Gastroesophageal sphincter (tissue), 4 donors: ENCODE measurements at places on chromosomes 3 and 15.

- no peak for ATAC-seq
These were observed 98.2 kb downstream of the FBN1 start for GRCh38 chr15:48547286-48547685.

- no peak for ATAC-seq
These were observed 35.2 kb downstream of the SENP8 start for GRCh38 chr15:72153269-72154000.

- no peak for ATAC-seq
These were observed 369.9 kb upstream of the C2CD4B start for GRCh38 chr15:62534996-62535395.

GRCh38 chr3:69326855-69327300 lies 59.0 kb downstream of the FRMD4B start:
- ATAC-seq: peak; percentile 15

DNA sequence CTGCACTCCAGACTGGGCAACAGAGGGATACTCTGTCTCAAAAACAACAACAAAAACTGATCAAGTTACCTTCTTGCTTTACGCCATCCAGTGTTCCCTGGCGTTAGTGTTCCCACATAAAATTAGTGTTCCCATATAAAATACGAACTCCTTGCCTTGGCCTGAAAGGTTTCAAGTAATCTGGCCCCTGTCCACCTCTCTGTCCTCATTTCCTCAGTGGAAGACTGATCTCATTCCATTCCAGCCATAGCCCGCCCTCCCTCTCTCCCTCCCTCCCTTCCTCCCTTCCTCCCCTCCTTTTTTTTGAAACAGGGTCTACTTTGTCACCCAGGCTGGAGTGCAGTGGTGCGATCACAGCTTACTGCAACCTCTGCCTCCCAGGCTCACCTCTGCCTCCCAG lies 2.8 kb upstream of the CAND2 start:
- ATAC-seq: no peak

- no peak for ATAC-seq
These were observed 7.2 kb downstream of the NRROS start for GRCh38 chr3:196646666-196647216.
